ENCODE measurements at places on chromosomes 13 and 19.
A peak's percentile ranks its signal among the peaks of the same experiment; 100 is the strongest.

- DNase-seq = peak; percentile 4
Observed at GRCh38 chr13:23979361-23980159, 82.3 kb upstream of the C1QTNF9B start.

- DNase-seq = no peak
Observed at GRCh38 chr19:49651029-49651819, 9.2 kb downstream of the SCAF1 start.

DNA sequence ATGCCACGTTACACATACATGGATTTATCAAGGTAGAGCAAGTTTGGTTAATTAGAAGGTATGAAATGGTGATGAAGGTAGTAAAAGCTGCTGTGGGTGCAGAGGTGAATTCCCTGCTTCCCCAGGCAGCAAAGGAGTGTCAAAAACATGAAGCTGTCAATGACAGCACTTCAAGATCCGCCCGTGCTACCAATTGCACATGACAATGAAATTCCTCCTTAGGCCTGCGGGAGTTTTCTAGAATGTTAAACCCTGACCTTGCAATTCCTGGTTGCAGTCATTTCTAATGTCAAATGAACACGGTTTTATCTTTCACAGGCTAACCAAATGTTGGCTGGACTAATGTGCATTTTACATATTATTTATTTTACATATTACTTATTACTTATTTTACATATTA is 67.7 kb upstream of the LSM14A start:
- no peak for DNase-seq

DNA sequence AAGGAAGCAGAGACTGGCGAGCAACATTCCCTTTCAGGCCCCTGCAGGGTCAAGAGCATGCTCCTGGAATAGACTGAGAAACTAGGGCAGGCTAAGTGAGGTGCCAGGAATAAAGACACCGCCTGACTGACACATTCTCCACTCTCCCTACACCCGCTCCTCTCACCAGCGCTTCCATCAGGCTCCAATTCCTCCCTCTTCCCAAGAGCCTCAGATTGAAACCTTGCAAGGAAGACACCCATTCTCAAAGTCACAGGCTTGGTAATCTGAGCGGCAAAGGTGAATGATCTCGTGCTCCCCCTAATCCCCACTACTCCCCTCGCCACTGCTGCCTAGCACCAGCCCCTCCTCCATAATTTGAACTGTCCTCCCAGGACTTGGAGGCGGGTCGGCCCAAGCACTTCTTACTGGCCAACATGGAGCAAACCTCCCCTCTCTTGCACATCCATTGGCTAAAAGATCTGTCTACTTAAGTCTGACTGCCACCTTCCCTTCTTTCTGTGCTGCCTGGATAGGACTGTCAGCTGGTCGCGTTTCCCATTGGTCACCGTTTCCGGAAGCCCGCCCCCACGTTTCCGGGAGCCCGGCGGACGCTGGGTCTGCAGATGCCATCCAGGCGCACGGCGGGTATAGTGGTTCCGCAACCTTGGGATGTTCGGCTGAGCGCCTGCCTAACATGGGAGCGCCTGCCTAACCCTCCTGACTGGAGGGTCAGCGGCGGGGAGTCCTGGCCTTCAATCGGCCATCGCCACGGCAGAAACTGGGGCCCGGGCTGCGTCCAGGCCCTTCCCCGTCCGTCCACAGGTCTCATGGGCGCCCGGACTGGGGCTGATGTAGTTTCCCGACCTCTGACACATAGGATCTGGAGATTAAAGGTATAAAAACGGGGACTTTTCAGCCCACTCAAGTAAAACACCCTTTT is 33.6 kb downstream of the ZNF383 start:
- DNase-seq = no peak

DNA sequence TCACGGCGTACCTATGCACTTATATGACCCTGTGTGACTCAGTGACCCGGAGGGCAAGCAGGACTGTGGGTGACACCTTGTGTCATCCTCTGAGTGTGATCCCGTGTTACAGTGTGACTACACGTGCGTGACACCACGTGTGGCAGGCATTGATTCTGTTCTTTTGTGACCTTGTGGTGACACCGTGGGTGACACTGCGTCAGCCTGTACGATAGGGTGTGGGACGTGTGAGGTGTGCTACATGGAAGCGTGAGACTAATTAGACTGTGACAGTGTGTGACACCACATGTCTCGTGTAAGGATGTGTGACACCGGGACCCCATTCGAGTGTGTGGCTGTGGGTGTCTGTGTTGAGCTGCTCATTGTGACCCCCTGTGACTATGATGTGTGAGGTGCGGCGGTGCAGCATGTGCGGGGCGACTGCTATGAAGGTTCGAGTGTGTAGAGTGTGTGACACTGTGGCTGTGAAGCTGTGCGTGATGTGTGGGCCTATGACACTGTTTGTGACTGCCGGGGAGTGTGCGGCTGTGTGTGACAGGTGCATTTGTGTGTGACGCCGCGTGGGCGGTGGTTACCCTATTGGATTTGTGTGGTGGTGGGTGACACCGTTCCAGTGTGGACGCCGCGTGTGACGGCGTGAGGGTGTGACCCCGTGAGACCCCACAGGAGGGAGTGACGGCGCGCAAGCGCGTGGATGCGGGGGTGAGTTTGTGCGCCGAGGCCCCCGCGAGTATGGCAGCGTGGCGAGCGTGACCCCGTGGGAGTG is 399 bp upstream of the SPTBN4 start:
- peak; percentile 56 for DNase-seq

GRCh38 chr19:49421039-49421877 is 2.0 kb downstream of the PTH2 start:
- DNase-seq = no peak

DNA sequence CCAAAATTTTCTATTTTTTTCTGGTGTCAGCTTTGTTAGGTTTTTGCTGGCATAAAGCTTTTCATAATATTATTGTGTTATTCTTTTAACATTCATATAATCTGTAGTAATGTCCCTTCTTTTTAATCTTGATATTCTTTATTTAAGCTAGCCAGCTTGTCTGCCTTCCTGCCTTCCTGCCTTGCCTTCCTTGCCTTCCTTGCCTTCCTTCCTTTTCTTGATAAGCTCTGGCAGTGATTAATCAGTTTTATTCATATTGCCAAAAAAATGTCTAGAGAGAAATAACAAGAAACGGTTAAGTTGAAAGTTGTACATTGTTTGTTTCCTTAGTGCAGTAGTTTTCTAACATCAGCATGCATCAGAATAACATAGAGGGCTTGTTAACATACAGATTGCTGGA is 257.5 kb downstream of the MAB21L1 start:
- DNase-seq = no peak

DNA sequence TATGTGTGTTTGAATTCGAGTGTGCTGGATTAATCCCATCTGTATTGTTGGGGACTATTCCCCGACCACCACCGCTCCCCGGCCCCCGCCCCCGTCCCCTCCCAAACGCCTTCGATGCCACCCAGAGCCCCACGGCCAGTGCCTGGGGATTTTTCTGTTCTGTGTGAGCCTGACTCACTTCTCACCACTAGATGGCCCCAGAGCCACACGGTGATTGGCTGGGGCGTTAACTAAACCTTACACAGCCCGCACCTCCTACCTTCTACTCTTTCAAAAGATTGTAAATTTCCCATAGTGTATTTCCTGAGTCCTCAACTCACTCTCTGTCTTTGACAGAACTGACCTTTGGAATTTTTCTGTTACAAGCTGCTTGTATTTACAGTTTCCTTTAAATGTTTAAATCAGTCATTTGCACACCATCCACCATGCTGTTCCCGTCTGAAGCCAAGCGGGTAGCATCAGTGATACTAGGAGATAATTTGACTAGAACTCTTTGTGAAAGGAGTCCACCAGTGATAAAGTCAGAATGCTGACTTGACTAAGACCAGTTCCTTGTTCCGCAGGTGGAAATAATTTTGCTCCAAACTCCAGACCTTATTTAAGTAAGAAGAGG is 61.4 kb downstream of the RFX2 start:
- DNase-seq = peak; percentile 65

GRCh38 chr13:44739539-44739938 is 163.4 kb upstream of the TSC22D1 start:
- no peak for DNase-seq

Data from effector CD8-positive, alpha-beta T cell (primary cell).